ENCODE measurements at places on chromosomes 7 and 10.
A peak's percentile ranks its signal among the peaks of the same experiment; 100 is the strongest.

- no peak for DNase-seq
Observed at GRCh38 chr7:126605553-126605952, 647.2 kb downstream of the GRM8 start.

DNA sequence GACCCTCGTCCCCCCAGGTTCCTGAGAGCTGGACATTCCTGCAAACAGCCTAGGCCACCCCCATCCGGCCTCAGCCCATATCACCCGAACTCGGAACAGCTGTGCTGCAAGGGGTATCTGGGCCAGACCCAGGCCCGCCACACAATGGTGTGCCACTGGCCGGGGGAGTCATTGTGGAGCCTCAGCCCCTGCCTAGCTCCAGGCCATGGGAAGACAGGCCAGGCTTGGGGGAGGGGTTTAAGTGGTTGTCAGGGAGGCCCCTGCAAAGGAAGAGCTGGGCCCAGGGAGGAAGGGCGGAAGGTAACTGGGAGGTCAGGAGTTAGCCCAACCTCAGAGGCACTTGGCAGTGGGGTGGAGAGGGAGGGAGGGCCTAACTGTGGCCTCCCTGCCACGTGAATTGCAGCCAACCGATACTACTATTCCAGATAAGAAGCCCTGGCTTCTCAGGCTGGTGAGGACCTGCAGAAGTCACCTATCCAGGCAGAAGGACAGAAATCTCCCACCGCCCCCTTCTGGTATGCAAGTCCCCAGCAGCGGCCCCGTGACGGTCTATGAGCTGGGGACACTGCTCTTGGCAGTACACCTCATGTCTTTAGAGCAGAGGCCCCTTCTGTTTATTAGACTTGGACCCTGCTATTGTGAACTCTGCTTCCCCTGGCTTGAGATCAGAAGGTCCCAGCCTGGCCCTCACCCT, 26.8 kb downstream of the VSIR start:
- no peak for DNase-seq

- DNase-seq = peak; percentile 35
Observed at GRCh38 chr10:69716711-69717560, 84.8 kb upstream of the COL13A1 start.

- no peak for DNase-seq
Observed at GRCh38 chr10:29470355-29470705, 164.4 kb downstream of the SVIL start.

DNA sequence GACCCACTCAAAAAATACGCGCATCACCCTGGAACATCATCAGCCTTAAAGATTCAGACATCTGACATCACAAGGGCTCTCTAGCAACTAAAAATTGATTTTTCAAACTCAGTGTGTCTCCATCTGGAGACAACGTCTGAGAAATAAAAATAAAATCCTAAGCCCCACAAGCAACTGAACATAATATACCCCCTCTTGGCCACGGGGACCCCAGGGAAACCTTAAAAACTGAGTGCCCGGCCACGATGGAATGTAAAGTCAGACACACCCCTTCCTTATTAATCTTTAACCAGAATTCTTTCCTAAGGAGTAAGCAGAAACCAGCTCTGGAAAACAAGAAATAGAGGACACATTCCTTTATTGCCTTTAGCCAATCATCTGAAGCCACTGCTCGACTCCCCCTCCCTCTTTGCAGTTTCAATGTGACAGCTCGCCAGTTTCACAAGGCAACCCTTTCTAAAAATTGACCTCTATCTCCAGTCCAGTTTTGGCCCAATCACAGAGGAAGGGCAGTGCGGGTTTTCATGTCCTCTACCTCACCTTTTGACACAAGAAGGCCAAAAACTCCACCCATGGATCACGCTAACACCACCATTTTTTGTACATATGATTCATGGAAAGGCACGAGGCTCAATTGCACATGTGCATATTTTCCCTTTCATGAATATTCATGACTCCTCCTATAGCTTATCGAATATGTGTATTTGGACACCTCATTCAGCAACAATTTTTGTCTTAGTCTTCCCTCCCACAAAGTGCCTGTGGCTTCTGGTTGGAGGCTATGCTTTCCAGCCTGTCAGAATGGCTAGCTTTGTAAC, 24.2 kb downstream of the IFIT3 start:
- no peak for DNase-seq

DNA sequence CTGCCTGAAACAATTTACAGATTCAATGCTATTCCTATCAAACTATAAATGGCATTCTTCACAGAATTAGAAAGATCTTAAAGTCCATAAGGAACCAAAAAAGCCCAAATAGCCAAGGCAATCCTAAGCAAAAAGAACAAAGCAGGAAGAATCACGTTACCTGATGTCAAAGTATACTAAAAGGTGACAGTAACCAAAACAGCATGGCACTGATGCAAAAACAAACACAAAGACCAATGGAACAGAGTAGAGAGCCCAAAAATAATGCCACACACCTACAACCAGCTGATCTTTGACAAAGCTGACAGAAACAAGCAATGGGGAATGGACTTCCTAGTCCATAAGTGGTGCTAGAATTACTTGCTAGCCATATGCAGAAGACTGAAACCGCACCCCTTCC, 166.0 kb downstream of the KMT2E start:
- DNase-seq = no peak

GRCh38 chr7:31764462-31764861, 77.4 kb downstream of the PPP1R17 start:
- no peak for DNase-seq

DNA sequence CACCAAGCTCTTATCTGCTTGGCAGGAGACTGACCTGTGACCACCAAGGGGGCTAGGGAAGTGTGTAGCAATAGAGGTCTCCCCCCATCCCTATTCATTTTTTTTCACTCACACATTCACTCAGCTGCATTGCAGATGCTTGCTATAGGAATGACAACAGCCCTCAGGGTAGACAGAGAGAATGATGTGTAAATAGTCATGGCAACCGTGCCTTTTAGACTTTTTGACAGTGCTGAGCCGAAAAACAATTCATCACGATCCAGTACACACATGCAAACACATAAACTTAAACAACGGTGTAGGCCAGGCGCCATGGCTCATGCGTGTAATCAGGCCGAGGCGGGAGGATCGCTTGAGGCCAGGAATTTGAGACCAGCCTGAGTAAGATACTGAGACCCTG, 7.6 kb upstream of the ELN start:
- no peak for DNase-seq

- no peak for DNase-seq
Observed at GRCh38 chr7:129870668-129871067, 82.1 kb downstream of the UBE2H start.

DNA sequence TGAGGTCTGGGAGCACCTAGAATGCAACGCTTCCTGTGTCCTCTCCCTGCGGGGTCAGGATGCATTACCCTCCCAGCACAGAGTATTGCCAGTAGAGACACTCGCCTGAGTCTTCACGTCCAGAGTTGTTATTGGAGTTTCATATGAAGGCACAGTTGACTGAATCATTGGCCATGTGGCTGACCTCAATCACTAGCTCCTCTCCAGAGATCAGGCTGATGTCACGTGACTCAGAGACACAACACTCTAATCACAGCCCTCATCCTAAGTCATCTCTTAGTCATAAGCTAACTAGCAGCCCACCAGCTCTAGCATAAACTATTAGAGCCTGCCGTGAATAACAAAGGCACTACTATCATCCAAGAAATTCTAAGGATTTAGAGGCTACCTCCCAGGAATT, 107.8 kb downstream of the HECW1 start:
- no peak for DNase-seq

DNA sequence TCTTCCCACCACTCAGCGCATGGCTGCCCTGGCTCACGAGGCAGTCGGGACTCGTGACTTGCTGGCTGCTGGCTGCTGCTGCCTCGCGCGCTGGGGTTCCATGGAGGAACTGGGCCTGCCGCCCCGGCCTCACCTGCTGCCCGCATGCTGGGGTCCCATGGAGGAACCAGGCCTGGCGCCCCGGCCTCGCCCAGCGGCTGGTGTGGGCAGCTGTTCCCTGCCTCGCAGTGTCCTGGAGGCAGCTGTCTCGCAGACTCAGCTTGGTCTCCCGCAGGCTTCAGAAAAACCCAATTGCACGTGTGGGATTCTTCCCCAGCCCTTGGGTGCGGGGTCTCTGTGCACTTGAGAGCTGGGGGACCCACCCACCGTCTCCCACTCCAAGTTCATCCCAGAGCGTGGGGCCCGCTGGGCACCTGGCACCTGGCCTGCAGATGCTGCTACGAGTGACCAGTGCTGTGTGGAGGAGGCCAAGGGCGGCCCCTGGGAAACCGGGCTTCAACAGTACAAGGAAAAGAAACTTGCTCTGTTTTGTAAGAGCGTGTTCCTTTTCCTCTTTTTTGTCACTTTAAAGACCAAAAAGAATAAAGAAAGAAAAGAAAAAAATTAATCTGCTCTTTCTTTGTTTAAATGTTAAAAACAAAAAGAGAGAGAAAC, 20.4 kb downstream of the PWWP2B start:
- no peak for DNase-seq

DNA sequence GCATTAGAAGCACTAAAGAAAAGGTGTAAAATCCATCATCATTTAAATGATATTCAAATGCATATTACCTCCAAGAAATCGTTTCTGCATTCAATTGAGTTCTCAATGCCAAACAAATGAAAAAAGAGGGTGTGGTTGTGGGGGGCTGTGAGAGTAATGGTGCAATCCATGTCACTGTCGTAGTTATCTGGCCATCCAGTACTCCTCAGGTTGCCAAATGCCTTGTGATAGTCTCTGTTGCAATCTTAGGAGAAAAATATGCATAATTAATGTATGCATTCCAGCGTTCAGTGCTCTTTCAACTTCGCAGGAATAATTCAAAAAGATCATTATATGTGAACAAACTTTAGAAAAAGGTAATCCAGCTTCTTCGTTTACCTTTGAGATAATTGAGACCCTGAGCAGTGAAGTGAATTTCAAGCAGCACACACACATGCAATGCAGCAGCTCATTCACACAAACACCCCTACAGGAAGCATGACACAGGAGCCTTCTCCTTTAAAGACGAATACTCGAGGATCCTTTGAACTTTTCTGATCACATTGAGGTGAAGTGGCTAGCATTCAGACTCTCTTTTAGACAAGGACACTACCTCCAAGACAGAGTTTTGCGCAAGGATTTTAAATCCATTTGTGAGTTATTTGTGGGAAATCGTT, 73.4 kb downstream of the OR13A1 start:
- DNase-seq = no peak

GRCh38 chr10:22369434-22370072, 24.3 kb downstream of the SPAG6 start:
- DNase-seq = no peak

GRCh38 chr7:77354914-77355313, 61.2 kb downstream of the GSAP start:
- DNase-seq = no peak

DNA sequence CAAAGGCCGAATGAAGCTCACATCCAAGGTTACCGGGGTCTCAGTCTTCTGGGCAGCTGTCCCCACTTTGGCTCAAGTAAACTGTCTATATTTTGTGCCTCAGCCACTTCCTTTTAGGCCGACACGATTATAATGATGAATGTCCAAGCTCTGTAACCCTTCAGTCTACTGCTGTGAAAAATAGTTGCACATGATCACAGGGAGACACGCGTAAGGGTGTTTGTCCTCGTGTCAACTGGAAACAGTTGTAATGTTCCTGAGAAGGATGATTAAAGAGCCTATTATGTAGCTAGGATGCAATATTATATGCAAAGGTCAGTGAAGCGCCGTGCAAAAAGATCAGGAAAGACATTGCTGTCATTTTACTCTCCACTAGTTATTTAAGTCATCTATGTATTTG, 559.9 kb downstream of the SDK1 start:
- DNase-seq = no peak

GRCh38 chr10:12846718-12847117, 154.8 kb downstream of the CCDC3 start:
- no peak for DNase-seq

GRCh38 chr7:125845686-125846085, 916.1 kb upstream of the POT1 start:
- DNase-seq = no peak
